ENCODE measurements at places on chromosomes 2 and 18.

GRCh38 chr2:85737961-85738360 lies 15.8 kb upstream of the ATOH8 start:
- DNase-seq, result no peak

- no peak for DNase-seq
Observed at GRCh38 chr2:235027558-235028214, 75.9 kb downstream of the SH3BP4 start.

DNA sequence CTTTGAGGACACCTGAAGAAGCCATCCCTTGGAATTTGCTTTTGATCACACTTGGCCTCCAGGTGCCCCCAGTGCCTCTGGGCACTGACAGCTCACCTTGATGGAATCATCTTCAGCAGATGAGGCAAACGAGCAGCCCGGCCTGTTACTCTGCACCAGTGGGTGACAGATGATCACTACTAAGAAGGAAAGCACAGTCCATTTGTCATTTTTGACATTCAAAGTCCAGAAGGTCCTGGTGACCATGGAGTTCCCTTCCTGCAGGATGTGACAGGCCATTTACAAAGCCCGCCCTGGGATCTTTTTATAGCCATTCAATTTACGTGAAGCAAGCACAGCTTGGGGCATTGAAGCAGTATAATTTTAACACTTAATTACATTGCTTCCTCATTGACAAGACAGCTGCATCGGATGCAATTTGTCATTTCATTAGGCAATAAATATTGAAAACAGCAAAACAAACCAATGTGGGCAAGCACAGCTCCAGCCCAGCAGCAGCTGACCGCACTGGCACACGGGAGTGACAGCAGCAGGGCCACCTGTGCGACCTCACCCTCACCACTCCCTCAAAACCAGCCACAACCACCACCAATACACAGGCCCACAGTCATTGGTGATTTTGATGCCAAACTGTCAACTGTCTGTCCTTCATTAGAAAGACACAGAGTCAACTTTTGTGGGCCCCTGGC lies 76.0 kb upstream of the SLC66A3 start:
- no peak for DNase-seq

GRCh38 chr2:240426845-240427721 lies 8.4 kb upstream of the GPC1 start:
- DNase-seq, result no peak

DNA sequence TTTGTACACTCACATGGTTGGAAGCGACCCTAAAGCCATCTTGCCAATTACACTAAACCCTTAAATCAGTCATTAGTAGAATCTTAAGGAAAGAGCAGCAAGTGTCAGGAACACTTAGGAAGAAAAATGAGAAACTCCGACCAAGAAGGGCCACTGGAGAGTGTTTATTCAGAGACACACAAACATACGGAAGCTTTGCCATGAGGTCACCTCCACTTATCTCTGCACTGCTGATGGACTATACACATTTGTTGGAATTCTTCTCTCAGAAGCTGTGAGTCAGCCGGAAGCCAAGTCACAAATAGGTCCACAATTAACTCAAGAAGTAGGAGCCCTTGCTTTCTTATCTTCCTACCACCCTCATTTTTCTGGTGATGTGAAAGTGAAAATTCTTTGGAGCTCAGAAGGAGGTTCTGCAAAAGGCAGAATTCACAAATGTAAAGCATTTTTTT lies 21.6 kb downstream of the BMP10 start:
- no peak for DNase-seq

- DNase-seq, result no peak
Observed at GRCh38 chr18:79917853-79918614, 33.4 kb downstream of the SLC66A2 start.

GRCh38 chr2:226836548-226836885 lies 663 bp downstream of the RHBDD1 start:
- no peak for DNase-seq

- no peak for DNase-seq
Observed at GRCh38 chr2:230471074-230471473, 55.1 kb downstream of the SP100 start.

- no peak for DNase-seq
Observed at GRCh38 chr2:159362094-159362493, 75.6 kb upstream of the WDSUB1 start.

DNA sequence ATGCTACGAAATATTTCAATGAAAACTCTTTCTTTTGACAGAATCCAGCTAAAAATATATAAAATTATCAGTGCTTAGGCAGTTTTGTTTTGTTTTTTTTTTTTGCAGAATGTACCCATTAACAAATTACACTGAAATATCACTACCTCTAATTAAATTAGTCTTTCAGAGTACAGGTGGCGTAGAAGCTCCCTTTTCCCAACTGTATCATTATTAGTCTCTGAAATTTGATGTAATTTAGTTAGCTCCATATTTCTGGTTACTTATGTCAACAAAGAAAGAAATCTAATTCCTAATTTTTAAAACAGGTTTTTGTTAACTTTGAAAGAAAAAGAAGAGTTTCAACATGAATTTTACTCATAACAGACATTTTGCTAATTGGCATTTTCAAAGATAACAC lies 149.2 kb downstream of the CDH2 start:
- no peak for DNase-seq

GRCh38 chr2:120786038-120786960 lies 50.6 kb downstream of the GLI2 start:
- DNase-seq, result no peak

- DNase-seq, result no peak
Observed at GRCh38 chr2:23669413-23670244, 257.3 kb downstream of the ATAD2B start.

DNA sequence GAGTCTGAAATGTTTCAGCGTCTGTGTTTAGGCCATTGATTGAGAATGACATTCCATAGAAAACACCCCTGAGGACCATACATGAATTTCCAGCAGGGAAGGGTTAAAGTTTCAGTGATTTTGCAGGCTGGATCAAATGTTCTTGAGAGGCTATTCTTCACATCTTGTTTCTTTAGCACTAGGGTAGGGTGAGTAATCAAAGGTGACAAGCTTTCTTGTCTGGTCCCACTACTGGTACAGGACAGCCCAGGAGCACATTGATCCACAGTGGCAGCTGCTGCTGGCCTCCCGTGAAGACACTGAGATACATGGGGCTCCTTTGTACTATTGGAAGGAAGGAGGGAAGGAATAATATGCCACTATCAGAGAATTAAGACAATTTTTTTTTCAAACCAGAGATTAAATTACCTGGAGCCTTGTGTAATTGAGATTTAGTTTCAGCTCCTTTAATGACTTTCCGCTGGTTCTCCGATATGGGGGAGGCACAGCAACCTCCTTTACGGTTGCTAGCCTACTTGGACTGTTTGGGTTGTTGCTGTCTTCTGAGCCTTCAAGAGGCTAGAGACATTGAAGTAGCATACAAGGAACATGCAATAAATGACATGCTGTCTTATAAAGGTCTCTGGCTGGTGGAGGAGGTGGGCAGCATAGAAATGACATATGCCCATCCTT lies 368.9 kb downstream of the SOX11 start:
- DNase-seq, result no peak

DNA sequence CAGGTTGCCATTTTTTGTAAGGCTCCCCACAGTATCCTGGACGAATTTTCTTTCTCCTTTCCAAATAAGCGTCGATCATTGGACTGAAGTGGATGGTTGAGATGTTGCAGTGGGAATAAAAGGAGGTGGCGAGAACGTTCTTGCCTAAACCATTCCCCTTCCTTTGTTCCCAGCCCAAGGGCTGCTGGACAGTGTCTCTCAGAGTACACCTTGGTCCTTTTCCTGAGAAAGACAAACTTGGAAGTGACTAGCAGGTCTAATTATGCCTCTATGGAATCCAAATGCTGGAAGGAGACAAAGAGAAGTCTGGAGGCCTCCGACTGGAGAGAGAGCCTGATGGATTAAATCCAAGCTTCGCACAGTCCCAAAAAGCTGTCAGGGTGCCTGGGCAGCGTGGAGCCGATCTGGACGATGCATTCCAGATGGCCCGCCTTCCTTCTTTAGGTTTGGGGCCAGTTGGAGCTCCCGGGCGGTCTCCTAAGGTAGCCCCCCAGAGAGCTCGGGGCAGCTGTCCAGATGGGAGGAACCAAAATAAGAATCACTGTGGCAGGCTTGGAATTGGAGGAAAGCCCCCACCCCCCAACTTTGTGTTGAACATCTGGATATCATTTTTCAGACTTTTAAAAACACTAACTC lies 186.8 kb downstream of the TMEM247 start:
- no peak for DNase-seq

DNA sequence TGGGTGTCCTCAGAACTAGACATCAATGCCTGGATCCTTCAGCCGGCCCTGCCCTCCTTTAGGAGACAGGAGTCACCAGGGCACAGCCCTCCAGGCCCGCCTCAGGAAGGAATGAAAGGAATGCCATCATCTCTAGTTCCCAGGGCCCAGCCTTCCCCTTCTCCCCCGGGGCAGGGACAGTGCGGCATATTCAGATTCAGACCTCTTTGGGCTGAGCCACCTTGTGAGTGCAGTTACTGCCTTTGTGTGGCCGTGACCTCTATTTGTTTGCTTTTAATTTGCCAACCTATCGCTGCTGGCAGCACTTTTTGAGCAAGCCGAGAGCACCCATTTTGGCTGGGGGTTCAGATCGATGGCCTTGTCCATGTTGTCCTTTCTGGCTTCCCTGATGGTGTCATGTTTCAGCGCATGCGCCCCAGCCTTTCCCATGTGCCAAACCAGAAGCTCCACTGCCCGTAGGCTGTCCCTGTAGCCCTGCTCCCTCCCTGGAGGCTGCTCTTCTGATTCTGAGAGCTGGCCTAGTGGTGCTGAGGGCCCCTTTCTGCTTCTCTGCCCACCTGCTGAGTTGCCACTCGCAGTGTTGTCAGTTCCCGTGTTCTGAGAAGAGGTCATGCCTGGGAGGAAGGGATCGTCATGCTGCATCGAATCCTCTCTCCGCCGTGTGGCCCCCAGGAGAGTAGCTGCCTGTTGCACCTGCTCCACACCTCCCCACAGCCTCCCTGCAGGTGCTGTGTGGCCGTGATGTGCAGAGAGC lies 10.9 kb downstream of the ANKRD23 start:
- DNase-seq, result no peak

- DNase-seq, result no peak
Observed at GRCh38 chr2:155033652-155034051, 335.2 kb downstream of the KCNJ3 start.

GRCh38 chr2:3301001-3301400 lies 76.6 kb downstream of the EIPR1 start:
- no peak for DNase-seq

DNA sequence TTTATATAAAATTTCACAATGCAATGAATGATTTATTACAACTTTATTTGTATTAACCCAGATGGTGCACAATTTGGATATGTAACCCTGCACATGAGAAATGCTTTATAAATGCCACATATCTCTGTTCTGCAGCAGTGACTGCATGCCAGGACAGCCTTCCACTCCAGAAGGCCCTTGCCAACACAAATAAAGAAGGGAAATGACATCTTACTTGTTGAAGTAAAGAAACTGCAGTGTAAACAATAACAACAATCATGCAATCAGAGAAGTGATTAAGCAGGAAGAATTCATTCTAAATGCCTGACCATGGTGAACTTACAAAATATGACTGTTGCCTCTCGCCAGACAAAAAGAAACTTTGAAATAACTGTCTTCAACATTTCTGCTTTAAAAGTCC lies 129.9 kb upstream of the CHST9 start:
- DNase-seq, result no peak

- no peak for DNase-seq
Observed at GRCh38 chr2:24597181-24597870, 106.3 kb downstream of the NCOA1 start.

DNA sequence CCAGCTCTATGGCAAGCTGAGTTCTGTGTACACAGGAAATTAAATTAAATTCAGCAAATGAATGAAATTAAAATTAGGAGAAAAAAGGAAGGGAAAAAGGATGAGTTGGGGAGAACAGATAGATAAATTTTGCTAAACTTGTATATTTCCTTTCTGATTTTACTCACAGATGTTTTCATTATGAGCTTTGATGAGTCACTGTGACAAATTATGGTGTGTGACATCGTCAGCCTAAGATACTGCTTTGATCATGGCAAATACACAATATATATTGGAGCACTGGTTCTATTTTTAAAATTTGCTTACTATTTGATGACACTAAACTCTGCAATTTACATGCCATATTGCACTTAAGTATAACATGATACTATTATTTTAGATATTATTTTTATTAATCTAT lies 464.6 kb upstream of the SPHKAP start:
- DNase-seq, result no peak

GRCh38 chr18:29664278-29665036 lies 1378.1 kb downstream of the DSC3 start:
- DNase-seq, result no peak

GRCh38 chr2:17146358-17146757 lies 371.9 kb downstream of the RAD51AP2 start:
- DNase-seq, result no peak

- DNase-seq, result no peak
Observed at GRCh38 chr2:113197347-113198047, 23.7 kb downstream of the PSD4 start.

GRCh38 chr2:207928079-207928478 lies 97.2 kb downstream of the PLEKHM3 start:
- DNase-seq, result no peak

- DNase-seq, result no peak
Observed at GRCh38 chr2:26477911-26478253, at the start of gene OTOF. Gene OTOF, minus strand, starts transcription at chr2:26478124.

DNA sequence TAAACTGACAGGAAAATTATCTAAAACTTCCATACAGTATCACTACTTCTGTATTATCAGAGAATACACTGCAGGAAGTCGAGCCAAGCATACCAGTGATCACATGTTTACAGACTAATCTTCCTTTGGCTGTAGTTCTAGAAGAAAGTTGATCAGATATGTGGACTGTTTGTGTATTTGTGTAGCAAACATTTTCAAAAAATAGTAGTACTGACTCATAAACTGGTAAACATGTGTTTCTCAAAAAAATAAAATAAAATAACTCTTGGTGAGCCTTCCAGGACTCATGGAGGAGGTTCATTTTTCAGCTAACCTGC lies 148.9 kb upstream of the SLC39A10 start:
- no peak for DNase-seq

DNA sequence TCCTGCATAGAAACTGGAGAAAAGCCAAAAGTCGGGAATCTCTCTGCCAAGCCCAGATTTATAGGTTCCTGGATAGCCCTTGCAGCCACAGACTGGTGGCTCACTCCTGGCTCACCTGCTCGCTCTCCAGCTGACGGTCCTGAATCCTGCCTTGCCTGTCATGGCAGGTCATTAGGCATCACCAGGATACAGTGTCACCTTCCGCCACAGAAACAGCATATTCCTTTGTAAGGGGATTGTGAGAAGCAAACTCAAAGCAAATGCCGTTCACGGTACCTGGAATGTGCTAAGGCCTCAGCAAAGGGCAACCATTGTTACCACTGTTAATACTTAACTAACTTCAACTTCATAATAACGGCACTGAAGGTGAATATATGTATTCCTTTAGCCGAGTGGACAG lies 57.1 kb upstream of the GPR45 start:
- DNase-seq, result no peak

DNA sequence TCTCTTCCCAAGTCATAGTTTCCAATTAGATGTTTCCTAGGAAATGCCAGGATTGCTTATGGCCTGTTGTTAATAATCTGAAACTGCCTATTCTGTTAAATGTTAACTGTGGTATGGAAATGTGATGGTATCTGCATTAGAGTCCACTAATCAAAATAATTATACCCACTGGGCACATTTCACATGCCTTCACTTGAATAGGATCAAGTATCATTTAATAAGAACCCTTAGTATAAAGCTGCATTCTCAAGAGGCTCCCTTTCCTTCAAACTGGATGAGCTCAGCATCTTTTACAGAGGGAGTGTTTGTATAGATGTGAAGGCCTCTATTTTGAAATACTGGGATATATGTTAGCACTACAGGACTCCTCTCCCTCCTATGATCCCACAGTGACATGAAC lies 477.2 kb upstream of the VRK2 start:
- no peak for DNase-seq

- DNase-seq, result no peak
Observed at GRCh38 chr2:103459283-103459682, 697.5 kb downstream of the TMEM182 start.
